Aorta (tissue), 5 donors: ENCODE measurements at places on chromosomes 12 and 14. TPM values are rescaled to one million over a fixed set of nuclear protein-coding genes. Genes with fewer than 3 reads are reported as not detected.

GRCh38 chr12:101299931-101300330 is 20.0 kb downstream of the UTP20 start:
- H3K4me1 ChIP-seq = no peaks in the 10 kb centered on the region
- H3K27ac ChIP-seq = no peak overlapping the region
- DNase-seq = no peak

DNA sequence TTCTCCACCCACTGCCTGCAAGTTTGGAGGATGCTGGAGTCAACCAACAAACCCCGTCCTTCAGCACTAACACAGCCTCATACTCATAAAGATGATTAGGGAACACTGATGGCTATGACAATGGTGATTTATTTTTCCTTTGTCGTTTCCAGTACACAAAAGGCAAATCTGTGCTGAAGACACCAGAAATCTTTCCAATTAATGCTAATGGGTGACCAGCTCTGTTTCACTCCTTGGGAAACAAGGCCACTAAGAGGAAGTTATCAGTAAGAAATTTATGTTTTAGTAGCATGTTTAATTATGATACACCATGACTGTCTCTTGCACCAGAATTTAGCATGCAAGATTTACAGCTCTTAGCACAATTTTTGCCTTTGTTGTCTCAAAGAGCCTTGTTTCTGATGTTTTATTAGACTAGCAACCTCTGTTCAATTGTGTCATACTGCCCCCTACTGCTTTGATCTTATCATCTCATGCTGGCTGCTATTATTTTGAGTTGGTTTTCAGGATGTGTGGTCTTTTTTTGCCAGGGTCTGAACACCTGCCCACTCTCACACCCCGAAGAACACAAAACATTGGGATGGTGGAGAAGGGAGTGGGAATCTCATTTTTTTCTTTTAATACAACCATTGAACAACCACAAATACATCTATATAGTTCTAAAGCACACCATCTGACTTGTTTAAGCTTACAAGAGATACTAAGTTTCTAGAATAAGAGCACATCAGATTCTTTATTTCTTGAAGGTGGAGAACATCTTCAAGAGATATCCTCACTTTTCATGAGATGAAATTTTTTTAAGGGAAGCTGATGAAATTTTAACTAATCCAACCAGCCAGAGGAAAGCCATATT is 160.9 kb downstream of the SPTSSA start:
- H3K27me3 ChIP-seq = no peaks in the 10 kb centered on the region
- H3K27ac ChIP-seq = no peak overlapping the region
- H3K4me1 ChIP-seq = no peaks in the 10 kb centered on the region

GRCh38 chr12:47808050-47808449 is 11.7 kb downstream of the HDAC7 start:
- no peaks in the 10 kb centered on the region for H3K27me3 ChIP-seq
- peak; percentile 87 for DNase-seq

DNA sequence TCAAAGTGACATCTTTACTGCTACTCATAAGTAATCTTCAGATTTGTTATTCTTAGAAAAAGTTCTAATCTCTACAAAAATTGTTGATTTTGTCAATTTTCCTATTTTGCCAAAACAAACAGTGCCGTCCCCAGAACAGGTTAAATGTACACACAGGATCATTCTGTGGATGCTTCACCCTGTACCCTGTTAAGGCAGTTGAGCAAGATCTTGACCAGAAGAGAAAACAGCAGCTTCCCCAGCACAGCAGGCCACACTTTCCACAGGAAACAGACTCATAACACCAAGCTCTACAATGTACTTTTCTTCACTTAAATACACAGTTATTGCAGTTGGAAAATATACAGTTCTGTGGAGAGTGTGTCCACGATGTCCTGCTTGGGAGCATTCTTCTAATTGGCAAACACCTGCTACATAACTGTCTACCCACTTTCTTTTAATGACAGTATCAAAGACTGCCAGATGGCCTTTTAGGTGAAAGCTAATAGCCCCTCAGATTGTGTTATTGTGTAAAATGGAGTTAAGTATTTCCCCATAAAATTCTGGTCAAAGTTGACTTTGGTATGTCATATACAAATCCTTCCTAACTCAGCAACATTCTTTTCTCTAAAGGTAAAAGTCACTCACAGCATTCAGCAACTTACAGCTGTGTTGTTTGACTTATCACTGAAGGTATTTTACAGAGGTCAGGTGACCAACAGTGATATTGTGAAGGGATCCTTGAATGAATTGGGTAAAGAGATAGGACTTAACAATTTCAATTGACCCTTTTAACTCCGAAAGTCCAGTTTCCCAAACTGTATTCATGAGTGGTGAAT is 77.0 kb downstream of the SEC23A start:
- no peaks in the 10 kb centered on the region for H3K27me3 ChIP-seq
- no peaks in the 10 kb centered on the region for H3K36me3 ChIP-seq
- H3K4me1 ChIP-seq = no peaks in the 10 kb centered on the region
- no peak for DNase-seq

DNA sequence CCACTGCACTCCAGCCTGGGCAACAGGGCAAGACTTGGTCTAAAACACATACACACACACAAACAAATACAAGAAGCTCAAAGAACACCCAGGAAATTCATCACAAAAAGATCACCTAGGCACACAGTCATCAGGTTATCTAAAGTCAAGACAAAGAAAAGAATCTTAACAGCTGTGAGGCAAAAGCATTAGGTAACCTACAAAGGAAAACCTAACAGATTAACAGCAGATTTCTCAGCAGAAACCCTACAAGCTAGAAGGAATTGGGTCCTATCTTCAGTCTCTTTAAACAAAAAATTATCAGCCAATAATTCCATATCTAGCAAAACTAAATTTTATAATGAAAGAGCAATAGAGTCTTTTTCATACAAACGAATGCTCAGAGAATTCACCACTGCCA is 22.4 kb downstream of the CEP83 start:
- H3K27me3 ChIP-seq = no peaks in the 10 kb centered on the region
- H3K36me3 ChIP-seq = no peaks in the 10 kb centered on the region
- no peak overlapping the region for H3K27ac ChIP-seq

GRCh38 chr12:127485528-127485927 is 781.4 kb upstream of the TMEM132C start:
- no peak for DNase-seq
- no peak overlapping the region for H3K27ac ChIP-seq
- no peaks in the 10 kb centered on the region for H3K4me1 ChIP-seq
- no peak overlapping the region for H3K4me3 ChIP-seq
- H3K36me3 ChIP-seq = no peaks in the 10 kb centered on the region

GRCh38 chr14:87996291-87996592 is 3.3 kb upstream of the GALC start:
- H3K4me3 ChIP-seq = no peak overlapping the region
- H3K36me3 ChIP-seq = no peaks in the 10 kb centered on the region
- no peaks in the 10 kb centered on the region for H3K27me3 ChIP-seq
- DNase-seq = no peak
- H3K27ac ChIP-seq = no peak overlapping the region

GRCh38 chr12:131468206-131468605 is 242.7 kb upstream of the SFSWAP start:
- DNase-seq = no peak
- H3K4me3 ChIP-seq = no peak overlapping the region
- no peak overlapping the region for H3K27ac ChIP-seq
- no peaks in the 10 kb centered on the region for H3K27me3 ChIP-seq
- H3K4me1 ChIP-seq = no peaks in the 10 kb centered on the region

HHIPL1 gene
- 7.7 TPM for total RNA-seq

DNA sequence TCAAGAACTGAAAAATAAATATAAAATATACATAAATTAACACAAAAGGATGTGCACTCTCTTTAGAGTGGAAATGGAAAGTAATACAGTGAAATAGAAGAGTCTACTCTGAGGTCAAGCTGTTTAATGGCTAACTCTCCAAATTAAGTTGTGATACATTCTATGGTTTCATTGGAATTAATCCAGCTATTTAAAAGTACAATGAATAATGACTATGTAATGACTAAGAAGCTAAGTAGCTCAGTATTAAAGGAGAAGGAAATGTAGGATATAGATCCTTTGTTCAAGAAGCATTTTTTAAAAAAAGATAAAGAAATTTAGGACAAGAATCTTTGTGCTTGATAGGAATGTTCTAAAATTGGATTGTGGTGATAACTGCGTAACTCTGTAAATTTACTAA is 85.3 kb downstream of the LRP6 start:
- H3K4me1 ChIP-seq = peaks cover 2% of the 10 kb centered on the region
- H3K27me3 ChIP-seq = no peaks in the 10 kb centered on the region
- H3K27ac ChIP-seq = no peak overlapping the region
- no peak overlapping the region for H3K4me3 ChIP-seq
- DNase-seq = no peak

DNA sequence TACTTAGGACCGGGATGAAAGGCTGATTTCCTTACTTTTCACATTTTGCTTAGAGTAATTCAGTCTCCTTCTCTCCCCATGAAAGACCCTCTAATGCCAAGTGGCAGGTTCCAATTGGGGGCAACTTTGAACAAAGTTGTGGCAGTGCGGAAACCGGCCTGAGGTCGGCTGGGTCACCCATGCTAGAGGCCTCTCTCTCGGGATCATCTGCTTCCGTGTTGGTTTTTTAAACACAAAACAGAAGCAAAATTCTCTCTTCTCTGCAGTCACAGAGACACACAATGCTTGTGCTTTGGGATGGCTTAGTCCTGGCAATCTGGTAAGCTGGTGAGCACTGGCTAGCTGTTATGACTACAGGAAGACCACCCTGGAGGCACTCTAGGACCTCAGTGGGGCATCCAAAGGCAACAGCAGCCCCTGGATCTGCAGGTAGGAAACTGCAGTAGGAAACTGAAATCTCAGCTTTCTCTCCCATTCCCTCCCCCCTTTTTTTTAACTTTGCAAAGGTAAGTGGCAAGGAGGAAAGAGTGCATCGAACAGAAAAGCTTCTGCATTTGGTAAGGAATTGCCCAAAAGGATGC is 102.1 kb downstream of the BCL11B start:
- H3K27me3 ChIP-seq = no peaks in the 10 kb centered on the region
- no peaks in the 10 kb centered on the region for H3K4me1 ChIP-seq
- H3K4me3 ChIP-seq = no peak overlapping the region
- no peak for DNase-seq

GRCh38 chr12:78101946-78102635 is 271.4 kb downstream of the NAV3 start:
- H3K27me3 ChIP-seq = no peaks in the 10 kb centered on the region
- no peak overlapping the region for H3K27ac ChIP-seq
- no peaks in the 10 kb centered on the region for H3K4me1 ChIP-seq
- no peak for DNase-seq
- no peak overlapping the region for H3K4me3 ChIP-seq
